ENCODE measurements at places on chromosomes 2 and 18.
A peak's percentile ranks its signal among the peaks of the same experiment; 100 is the strongest.

- no peak for DNase-seq
Observed at GRCh38 chr2:133166031-133166430, 402.2 kb downstream of the NCKAP5 start.

- DNase-seq: no peak
Observed at GRCh38 chr2:100240386-100240785, 81.9 kb downstream of the LONRF2 start.

GRCh38 chr2:233375490-233376314, 21.4 kb downstream of the DGKD start:
- peak; percentile 63 for DNase-seq

DNA sequence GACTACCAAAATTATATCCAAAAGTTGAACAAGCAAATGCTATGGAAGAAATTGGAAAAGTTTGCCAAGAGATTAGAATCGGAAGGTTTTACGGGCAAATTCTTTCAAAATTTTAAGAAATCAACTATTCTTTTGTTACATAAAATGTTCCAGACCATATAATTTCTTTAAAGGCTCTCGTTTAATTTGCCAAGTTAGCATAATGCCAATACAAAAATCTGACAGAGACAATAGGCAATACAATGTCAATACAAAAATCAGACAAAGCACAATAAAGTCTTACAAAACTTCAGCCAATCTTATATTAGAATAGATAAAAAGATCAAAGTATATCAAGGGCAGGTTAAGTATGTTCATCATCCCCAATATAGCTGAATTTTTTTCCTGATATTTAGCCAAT, 224.2 kb downstream of the BCL11A start:
- no peak for DNase-seq

DNA sequence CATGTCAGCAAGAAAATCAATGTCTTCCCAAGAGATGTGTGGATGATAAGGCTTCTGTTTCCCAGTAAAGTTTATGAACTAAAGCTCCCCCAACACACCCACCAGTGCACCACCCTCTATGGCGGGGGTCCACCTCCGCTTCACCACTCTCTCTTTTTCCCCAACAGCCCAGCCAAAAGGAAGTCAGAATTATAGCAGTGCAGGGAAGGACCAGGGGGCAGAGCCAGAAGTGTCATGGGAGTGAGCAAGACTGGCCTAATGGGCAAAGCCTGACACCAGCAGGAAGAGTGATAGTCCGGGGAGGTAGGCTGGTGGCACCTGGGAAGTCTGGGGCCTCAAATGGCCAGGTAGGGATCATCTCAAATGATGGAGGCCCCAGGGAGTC, 167.7 kb downstream of the ZFP36L2 start:
- DNase-seq: no peak

DNA sequence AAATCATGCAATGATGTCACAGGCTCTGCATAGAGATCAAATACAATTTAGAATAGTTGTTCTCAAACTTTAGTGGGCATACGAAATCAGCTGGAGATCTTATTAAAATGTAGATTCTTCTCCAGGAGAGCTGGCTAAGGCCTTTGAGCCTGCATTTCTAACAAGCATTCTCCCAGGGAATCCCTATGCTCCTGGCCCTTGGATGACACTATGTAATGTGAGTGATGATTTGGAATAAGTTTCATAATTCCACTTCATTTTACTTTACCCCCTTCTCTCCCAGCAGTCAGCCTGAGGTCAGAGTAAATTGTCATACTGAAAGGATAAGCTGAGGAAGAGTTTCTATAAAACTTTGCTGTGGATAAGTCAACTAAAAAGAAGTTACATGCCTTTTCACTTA, 189.1 kb downstream of the UBE2E3 start:
- no peak for DNase-seq

GRCh38 chr2:80968450-80968849, 663.9 kb upstream of the LRRTM1 start:
- no peak for DNase-seq

GRCh38 chr2:216618785-216619184, 14.4 kb upstream of the IGFBP2 start:
- no peak for DNase-seq

DNA sequence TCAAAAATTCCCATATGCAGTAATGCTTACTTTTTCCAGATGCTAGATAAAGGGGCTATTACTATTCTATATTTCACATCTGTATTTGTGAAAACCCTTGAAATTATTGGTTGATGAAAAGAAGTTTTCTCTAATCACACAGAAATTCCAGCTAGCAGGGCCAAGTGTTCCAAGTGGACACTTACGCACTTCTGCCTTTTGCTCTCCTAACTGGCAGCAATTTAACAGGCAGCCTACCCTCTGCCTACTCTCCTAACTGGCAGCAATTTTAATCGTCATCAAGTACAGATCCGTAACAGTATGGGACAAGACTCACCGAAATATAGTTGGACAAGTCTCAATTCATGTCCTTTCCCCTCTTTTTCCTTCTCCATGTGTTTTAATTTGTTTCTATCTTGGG, 12.0 kb downstream of the LRRC30 start:
- no peak for DNase-seq

DNA sequence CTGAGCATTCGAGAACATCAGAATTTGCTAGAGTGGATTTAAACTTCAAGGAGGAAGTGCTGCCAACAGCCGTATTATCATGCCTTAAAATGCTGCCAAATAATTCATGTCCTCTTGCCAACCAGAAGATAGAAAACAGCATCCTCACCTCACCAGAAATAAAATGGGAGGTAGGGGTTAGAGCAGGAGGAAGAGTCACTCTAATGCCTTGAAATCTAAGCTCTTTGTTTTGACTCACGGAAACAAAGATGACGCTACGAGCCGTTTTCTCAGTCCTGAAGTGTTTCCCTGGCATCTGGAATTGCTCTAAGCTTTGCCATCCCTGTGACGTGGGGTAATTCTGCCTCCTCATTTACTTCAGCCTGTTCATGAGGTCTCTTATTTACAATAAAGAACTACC, 97.1 kb downstream of the PRPF40A start:
- DNase-seq: no peak

DNA sequence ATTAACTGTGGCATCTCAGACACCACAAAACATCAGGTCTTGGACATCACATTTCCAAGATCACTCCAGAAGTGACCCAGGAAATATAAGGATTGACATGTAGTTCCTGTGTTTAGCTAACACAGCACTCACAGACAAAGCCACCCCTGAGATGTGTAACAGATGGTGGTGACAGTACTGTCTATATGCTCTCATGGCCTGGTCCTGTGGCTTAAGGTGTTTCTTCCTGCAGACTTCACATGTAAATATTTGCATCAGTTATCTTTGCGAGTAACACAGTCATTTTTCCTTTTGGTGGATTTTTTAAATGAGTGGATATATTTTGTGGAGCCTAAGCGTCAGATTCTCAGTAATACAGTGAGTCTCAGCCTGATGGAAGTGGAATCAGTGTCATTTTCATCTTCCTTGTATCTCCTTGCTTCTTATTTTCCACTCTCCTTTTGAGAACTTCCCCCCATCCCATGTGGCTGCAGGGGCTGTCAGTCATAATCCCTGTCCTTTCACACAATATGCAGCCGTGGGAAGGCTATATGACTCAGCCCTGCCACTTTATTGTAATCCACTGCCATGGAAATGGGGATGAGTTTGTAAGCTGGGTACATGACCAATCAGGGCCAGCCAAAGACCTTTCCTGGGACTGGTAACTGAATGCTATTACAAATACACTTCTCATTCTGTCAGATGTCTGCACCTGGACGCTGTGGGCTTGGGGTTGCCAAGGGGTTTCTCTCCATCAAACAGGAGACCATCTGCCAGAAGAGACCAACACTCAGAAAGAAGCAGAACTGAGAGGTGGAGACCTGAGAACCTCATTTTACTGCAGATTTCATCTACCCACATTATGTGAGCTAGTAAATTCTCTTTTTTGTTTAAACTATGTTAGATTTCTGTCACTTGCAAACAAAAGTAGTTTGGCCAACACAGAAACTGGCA, 74.3 kb downstream of the ICOS start:
- DNase-seq: no peak

GRCh38 chr18:50879302-50880118, 592 bp downstream of the ME2 start:
- DNase-seq: peak; percentile 56
